Stimulated activated CD8-positive, alpha-beta memory T cell treated with anti-CD3 and anti-CD28 coated beads, Interleukin-7, amount 100 ng/mL, for 48 hours (primary cell): ENCODE measurements at places on chromosomes 1 and 21.

DNA sequence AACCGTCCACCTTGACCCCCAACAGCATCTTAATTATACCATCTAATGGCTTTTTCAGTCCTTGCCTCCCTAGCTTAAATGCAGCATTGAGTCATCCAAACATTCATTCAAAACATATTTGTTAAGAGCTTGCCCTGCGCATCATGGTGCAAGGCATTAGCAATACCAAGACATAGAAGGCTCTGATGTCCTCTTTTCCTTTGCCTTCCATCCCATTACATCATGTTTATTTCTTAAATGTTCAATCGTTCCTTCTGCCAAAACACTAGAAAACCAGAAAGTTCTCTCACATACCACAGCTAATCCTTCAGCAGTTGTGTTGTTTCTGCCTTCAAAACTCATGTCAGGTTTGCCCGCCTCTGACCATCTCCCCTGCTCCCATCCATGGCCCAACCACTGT is 29.8 kb upstream of the VTCN1 start:
- DNase-seq = no peak

DNA sequence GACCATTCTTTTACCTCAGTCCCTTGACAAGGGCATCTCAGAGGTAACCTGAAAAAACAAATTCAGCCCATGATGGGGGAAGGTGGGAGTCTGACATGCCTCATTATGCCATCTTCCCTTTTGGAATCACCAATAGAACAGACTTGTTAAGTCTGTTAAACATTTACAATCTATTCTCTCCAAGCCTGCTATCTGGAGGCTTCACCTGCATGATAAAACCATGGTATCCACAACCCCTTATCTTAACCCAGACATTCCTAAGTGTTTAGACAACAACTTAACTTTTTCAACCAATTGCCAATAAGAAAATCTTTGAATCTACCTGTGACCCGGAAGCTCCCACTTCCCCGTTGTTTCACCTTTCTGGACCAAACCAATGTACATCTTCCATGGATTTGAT is 233.0 kb upstream of the CACYBP start:
- DNase-seq = no peak

GRCh38 chr1:57353654-57354053 is 70.2 kb downstream of the DAB1 start:
- DNase-seq = no peak

GRCh38 chr1:66552287-66552686 is 18.3 kb downstream of the SGIP1 start:
- DNase-seq = no peak

GRCh38 chr21:19343711-19344110 is 940.1 kb upstream of the TMPRSS15 start:
- DNase-seq = no peak

DNA sequence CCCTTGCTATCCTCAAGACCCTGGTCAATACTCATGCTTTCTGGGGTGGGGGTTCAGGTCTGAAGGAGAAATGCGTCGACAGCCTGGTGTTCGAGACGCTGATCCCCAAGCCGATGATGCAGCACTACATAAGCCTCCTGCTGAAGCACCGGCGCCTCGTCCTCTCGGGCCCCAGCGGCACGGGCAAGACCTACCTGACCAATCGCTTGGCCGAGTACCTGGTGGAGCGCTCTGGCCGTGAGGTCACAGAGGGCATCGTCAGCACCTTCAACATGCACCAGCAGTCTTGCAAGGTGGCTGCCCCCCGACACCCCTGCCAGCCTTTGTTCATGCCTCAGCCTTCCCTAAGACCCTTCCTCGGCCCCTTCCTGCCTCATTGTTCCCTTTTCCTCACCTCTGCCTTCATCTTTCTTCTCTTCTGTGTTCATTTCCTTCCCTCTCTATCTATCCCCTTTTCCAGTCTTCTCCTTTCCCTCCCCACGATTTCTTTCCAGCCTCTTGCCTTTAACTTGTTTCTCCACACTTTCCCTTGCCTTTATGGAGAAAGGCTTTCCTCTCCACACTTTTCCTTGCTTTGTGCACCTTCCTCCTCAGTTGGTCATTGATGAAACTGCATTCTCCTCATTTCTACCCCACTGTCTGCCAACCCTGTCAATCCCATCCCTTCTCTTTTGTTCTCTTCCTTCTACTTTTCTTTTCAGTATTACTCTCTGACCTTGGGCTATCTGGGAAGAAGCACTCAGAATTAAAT is 18.3 kb upstream of the IPO9 start:
- no peak for DNase-seq

DNA sequence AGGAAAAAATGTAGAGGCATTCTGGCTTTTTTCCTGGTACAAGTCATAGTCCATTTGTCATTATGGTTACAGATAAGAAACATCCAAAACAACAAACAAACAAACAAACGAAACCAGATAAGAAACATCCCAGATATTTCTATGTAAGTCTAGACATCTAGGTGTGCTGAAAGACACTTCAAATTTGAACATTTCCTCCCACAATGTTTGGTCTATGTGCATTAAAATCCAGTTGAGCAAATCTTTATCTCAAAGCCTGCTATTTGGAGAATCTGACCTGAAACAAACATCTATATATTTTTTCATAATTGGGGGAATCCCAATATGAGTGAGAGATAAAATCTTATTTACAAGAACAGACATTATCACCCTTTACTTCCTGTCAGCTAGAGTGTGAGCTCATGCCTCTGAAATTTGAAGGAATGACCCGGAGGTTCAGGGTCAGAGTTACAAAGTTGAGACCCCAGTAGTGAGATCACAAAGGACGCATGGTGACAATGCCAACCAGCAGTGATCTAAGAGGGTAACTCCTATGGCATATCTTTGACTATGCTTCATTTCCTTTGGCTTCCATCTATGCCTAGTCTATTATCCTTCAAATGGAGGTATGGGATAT is 182.9 kb upstream of the ATP1B1 start:
- no peak for DNase-seq

- no peak for DNase-seq
These were observed 10.5 kb upstream of the IFI6 start for GRCh38 chr1:27682351-27682944.

GRCh38 chr1:220335668-220336067 is 63.4 kb upstream of the RAB3GAP2 start:
- DNase-seq = no peak

DNA sequence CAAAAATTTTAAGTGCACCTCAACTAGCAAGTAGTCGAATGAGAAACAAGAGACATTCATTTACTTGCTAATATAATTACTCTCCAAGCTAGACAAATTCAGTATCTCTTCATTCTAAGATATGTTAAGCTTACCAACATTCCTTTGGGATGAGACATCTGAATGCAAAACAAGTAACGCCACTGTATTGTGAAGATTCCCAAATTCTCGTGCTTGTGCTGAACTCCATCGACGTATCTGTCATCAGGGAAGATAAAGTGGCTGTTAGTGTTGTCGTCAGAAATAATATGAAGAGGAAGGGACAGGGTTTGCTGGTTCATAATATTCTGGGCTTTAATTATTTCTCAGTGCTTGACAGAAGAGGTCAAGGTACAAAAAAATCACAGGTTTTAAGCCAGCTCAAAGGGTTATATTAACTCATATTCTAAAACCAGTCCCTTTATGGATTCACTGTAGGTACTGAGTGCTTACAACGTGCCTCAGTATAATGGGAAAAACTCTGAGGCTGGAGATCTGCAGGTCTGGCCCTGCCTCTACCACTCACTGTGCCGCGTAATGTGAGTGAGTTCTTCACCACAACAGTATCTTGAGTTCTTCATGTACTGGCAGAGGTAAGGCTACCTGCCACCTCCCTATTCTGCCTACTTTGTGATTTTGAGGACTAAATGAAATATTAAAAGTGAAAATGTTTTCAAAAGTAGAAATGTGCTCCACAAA is 42.0 kb downstream of the PCSK9 start:
- no peak for DNase-seq

DNA sequence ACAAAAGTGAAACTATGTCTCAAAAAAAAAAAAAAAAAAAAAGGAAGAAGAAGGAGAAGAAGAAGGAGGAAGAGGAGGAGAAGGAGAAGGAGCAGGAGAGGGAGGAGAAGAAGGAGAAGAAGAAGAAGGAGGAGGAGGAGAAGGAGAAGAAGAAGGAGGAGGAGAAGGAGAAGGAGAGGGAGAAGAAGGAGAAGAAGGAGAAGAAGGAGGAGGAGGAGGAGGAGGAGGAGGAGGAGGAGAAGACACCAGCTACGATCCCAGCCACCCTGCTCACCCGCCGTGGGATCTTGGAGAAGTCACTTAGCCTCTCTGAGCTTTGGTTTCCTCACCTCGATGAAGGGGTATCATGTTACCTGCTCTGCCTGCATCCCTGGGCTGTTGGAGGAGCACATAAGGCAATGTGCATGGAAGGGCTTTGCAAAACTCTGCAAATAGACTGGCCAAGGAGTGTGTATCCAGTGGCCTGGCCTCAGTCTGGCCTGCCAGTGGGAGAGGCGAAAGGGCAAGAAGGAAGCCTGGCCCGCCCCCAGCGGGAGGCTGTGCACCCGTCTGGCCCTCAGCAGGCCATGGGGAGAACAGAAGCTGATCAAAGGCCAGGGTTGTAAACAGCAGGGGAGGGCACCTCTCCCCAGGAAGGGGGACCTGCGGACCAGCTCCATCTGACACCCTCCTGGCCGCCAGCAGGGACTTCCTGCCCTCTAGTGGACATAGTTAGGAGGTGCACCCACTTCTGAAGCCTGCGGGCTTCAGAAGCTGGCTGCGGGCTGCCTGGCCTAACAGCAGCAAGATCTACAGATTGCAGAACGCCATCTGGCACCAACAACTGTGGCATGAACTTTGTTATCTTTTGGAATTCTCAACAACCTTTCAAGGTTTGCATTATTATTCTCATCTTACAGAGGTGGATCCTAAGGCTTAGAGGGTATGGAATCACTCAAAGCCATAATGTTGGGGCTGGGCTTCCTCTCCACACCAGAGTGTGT is 19.2 kb upstream of the CDK18 start:
- no peak for DNase-seq

- no peak for DNase-seq
These were observed 4.6 kb downstream of the GFI1 start for GRCh38 chr1:92481971-92482664.

- DNase-seq = no peak
These were observed 15.7 kb downstream of the NLRP3 start for GRCh38 chr1:247431643-247432042.

DNA sequence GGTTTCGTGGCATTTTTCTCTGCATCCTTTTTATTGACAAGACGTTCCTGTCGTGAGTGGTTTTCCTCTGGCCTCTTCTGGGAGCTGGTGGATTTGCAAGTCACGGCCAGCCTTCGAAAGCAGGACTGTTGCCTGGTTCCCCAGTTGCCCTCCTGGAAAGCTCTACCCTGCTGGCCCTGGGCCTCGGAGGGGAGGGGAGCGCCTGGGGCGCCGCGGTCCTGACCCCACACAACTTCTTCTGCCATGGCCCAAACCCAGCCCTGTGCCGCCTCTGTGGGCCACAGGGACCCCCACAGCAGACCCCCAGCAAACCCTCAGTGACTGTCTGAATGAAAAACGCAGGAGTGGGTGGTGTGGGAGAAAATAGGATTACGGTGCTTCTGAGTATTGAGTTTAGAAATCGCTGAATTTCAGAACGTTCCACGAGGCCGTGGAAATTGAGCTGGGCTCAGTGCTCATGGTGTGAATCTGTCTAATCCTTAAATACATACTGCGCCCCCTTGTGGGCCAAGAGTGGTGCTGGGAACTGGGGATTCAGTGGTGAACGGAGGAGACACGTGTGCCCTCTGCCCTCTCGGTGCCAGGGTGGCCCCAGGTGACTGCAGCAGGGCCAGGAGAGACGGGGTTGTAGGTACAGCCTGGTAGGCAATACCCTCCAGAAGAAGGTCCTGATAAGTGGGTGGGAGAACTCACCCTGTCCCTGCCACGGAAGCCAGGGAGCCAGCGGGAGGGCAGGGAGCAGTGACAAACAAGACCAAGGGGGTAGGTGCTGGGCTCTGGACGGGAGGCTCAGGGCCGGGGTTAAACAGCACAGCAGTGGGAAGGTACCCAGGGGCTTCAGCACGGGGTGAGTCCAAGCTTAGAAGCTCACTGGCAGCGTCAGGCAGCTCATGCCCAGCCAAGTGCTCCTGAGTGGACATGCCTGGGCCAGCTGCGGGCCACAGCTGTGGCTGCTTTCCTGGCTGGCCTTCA is 101.2 kb upstream of the COL6A1 start:
- peak; percentile 32 for DNase-seq

- DNase-seq = peak; percentile 46
These were observed 504 bp downstream of the PHTF1 start for GRCh38 chr1:113758631-113759332.

DNA sequence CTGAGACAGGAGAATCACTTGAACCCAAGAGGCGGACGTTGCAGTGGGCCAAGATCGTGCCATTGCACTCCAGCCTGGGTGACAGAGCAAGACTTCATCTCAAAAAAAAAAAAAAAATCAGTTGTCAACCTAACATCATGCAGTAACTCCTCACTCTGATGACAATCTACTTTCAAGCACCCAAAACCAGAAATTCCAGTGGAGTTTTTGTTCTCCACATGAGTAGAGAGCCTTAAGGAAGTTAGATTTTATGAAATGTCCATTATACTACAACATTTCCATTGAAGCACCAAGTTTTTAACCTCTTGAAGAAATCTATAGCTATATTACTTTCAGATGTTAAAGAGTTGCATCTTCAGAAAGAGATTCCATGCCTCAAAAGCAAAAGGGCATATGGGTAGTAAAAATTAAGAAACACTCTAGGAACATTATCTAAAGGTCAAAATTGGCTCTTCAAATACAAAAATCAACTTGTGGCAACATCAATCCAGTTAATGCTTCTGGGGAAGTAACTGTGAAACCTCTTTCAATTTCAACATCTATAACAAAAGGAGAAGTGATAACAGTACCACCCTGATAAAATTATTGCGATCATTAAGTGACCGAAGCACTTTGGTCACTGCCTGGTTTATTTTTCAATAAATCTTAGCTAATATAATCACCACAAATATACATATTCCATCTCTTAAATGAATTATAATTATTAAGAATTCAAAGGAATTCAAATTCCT is 7.7 kb downstream of the LPGAT1 start:
- no peak for DNase-seq

DNA sequence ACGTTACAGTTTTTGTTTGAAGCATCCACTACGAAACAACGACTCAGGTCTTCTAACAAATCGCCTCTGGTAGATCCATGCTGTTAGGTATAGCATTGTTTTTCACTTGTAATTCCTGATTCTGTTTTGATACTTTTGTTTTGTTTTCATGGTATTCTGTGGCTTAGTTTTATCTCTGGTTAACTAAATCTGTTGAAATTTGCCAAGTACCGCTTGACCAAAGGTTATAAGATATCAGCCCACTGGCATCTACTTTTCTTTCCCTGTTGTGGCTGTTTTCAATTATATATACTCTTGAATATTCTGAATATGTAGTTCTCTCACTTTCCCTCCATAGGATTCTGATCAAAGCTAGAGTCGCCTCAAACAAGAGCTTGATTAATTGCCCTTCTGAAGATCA is 274.8 kb upstream of the C1orf105 start:
- no peak for DNase-seq

DNA sequence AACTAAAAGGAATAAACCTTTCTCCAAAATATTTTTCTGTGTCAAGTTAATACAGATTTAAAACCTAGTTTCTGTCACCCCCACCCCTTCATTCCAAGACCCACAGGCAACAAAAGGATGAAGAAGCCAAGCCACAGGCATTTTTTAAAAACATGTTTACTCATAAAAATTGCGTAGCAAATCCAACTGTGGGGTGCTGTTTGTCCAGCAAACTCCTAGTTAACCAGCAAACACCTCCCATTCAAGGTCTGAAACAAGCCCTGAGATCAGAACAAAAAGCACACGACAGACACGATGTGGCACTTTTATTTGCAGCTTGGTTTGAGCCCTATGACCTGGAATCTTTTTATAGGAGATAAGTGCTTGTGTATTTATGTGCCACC is 149.9 kb upstream of the CAMK1G start:
- no peak for DNase-seq
